ENCODE measurements at places on chromosomes 1 and 21.

GRCh38 chr1:114219172-114219868 is 65.7 kb upstream of the SYT6 start:
- DNase-seq: no peak

DNA sequence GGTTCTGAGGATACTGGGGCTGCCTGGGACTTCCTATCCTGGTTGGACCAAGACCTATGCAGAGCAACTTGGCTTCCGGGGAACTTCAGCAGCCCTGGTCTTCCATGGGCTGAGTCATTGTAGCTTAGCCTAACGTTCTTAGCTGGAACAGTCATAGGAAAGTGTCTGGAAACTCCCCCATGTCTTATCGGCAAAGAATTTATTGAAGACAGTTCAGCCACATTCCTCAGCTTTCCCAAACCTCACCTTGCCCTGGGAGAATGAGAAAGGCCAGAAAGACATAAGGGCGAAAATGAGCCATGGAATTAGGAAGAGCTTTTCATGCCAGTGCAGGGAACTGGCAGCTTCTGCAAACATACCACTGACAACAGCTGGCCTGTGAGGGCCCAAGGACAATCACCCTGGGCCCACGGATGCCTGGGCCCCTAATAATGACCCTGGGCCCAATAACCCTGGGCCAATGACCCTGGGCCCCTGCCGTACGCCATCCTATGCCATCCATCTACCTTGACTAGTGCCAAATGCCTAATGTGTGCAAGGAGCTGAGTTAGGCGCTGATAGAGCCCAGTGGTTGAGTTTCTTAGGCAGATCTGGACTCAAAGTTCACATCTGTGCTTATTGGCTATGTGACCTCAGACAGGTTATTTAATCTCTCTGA is 114.4 kb upstream of the GADD45A start:
- DNase-seq: no peak

- DNase-seq: no peak
Observed at GRCh38 chr1:234368320-234369032, 4.8 kb upstream of the COA6 start.

GRCh38 chr1:78322928-78323680 is 167.7 kb upstream of the PTGFR start:
- no peak for DNase-seq

GRCh38 chr1:208164609-208165008 is 79.6 kb downstream of the PLXNA2 start:
- DNase-seq: peak; percentile 92

- no peak for DNase-seq
Observed at GRCh38 chr1:87126886-87127505, 201.7 kb upstream of the LMO4 start.

DNA sequence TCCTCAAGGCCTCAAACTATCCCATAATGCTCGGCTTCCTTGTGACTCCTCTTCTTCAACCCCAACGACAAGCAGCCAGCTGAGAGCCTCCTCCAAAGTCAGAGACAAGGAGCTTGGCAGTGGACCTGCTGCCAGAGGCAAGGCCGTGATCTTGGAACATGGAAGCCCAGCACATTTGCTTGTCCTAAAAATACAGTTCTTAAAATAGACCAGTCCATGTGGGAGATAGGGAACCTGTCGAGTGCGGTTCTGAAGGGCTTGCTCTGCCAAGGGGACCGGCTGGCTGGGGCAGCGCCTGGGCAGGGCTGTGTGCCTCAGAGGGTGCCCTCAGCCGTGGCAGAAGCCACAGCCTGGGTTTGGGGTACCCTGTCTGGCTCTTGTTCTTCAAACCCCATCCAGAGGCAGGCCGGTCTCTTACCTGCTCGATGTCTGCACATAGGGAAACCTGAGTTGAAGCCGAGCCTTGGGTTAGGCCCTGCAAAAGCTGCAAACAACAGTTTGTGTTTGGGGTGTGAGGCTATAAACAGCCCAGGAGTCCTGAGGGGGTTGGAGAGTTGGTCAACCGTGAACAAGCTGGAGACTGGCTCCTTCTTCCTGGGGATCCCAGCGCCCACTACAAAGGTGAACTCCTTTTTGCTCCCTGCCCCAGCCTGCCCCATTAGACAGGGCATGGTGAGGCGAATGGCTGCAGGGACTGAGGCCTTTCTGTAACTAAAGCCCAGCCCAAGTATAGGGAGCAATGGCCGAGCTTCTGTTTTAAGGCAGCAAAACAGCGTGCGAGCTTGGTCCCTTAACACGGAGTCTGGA is 228.8 kb downstream of the CAMTA1 start:
- no peak for DNase-seq

- DNase-seq: no peak
Observed at GRCh38 chr1:184392779-184393522, 6.1 kb downstream of the C1orf21 start.

- no peak for DNase-seq
Observed at GRCh38 chr1:14366091-14367018, 232.1 kb upstream of the KAZN start.

- peak; percentile 37 for DNase-seq
Observed at GRCh38 chr1:40939320-40940059, 40.0 kb upstream of the CTPS1 start.

DNA sequence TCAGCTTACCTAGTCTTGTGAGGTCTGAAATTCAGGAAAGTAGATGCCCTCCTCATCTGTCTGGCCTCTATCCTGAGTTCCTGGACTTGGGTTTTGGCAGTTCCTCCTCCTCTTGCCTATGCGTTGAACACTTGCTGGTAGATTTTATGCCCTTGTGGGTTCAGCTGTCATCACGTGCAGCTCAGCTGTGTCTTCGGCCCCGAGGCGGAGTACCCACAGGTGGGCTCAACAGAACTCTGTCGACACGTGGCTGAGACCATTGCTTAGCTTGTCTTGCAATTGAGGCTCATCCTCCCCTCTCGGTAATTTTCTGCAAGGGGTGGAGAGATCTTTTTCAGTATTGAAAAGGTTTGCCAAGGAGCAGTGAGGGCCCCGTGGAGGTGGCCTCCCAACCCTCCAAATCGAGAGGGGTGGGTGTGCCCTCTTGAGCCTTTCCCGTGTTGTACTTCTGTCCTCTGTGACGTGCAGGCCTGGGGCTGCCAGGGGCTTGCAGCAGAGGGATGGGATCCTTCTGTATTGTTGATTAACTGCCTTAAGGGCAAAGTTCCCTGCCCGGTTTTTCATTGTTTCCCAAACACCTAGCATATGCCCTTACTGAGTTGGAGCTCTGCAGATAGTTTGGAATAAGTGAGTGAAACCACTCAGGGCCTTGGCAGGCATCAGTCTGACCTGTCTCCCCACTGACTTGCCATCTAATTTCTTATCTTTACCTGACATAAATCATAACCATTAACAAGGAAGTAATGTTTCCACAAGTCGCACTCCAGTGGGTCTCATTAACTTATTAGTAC is 2.9 kb downstream of the CENPS start:
- DNase-seq: no peak

- DNase-seq: no peak
Observed at GRCh38 chr1:223745731-223746130, 33.4 kb downstream of the CAPN2 start.

DNA sequence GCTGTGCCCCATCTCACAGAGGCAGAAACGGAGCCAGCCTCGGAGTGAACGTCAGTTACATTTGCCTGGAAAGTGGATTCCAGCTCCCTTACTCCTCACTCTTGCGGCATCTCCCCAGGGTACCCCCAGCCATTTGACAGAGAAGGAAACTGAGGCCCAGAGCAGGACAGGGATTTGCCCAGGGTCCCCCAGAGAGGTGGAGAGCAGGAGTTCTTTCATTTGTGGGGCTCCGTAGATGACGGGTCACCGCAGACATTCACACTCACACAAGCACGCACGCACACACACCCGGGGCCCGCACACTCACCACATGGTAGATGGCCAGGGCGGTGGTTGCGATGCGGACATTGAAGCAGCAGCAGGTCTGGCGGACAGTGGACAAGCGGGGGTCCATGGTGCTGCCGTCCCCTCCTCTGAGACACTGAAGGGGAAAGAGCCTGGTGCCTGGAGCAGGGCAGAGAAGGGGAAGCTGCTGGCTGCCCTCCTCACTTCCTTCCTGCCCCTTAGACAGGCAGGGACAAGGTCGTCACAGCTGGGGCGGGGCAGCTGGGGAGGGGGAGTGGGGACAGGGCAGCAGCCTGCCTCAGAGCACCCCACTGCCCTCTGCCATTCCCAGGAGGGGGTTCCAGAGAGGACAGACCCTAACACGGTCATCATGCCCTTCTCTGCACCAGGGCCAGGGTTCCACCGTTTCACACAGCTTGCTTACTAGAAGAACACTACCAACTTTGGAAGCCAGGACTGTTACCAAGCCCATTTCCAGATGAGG is at the start of gene LAPTM5:
LAPTM5 (minus strand) TSS at position 423 of the 769 bp plus-strand sequence; CDS start at position 394, 29 bp downstream.
- peak; percentile 86 for DNase-seq

- DNase-seq: no peak
Observed at GRCh38 chr1:37243368-37244082, 209.2 kb upstream of the GRIK3 start.

DNA sequence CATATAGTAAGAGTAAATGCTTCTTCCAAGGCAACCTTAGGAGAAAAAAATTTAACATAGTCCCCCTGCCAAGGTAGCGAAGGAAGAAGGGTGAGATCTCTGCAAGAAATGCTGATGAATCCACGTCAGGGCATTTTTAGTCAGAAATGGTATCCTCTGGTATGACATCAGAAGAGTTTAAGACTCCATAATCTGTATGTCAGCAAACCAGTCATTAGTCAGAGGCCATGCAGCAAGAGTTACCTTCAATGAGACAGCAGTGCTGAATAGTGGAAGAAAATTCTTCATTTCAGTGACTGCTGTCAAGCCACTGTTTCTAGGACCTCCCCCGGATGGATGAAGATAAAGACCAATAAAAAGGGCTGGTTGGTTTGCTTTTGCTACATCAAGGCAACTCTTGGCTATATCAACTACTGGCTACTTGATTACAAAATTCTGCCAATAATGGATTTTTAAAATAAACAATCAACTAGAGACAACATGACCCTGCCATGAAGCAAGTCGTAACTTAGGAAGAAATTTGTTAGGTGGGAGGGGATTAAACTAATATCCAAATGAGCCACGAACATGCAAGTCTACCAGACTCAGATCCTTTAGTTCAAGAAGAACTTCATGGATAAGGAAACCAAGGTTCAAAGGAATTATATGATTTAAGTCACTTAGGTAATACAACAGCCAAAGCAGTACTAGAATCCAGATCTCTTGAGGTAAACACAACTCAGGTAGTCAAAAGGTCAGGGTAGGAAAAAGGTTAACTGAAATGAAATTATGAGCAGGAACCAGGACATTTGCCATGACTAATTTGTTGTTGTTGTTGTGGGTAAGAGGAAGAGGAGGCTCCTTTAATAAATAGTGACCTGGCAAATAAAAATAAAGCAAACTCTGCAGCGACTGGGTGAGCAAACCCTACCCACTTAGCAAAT is 25.6 kb upstream of the GUCA2A start:
- no peak for DNase-seq

- no peak for DNase-seq
Observed at GRCh38 chr1:212649020-212649419, 40.5 kb downstream of the ATF3 start.

- no peak for DNase-seq
Observed at GRCh38 chr1:153507926-153508583, 27.7 kb downstream of the S100A6 start.

- peak; percentile 74 for DNase-seq
Observed at GRCh38 chr1:15994590-15995351, 9.3 kb upstream of the SRARP start.

DNA sequence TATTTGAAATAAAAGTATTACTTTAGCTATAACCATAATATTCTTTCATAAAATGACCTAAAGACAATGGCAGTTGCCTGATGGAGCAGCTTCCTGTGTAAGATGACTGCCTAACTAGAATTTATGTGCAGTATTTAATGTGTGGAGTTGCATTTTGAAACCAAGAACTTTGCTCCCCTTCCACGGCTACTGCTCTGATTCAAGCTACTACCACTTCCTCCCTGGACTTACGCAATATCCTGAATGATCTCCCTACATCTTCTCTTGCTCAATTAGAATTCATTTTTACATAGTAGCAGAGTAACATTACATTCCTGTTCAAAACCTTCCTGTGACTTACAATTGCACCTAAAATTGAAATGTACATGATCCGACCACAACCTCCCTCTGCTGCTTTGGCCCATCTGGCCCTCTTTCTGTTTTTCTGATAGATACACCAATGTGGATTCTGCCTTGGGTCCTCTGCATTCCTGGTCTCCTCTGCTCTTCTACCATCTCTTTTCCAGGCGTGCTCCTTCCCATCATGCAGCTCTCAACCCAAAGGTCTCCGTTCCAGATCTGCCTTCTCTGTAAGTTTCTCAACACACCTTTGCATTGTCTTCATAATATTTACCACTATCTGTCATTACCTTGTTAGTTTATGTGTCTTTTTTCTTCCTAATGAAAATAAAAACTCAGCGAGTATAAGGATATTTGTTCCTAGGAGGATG is 47.4 kb upstream of the USP25 start:
- DNase-seq: peak; percentile 78

- no peak for DNase-seq
Observed at GRCh38 chr1:35466120-35466519, 91.1 kb downstream of the KIAA0319L start.

DNA sequence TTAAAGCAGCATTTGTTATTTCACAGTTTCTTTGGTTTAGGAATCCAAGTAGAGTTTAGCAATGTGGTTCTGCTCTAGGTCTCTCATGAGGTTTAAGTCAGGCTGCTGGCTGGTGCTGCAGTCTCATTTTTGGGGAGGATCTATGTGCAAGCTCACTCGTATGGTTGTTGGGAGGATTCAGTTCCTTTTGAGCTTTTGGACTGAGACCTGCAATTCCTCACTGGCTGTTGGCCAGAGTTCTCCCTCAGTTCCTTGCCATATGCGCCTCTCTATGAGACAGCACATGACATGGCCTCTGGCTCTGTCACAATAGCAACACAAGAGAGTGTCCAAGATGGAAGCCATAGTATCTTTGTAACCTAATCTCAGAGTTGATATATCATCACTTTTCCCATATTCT is 91.0 kb downstream of the OLFML2B start:
- no peak for DNase-seq

DNA sequence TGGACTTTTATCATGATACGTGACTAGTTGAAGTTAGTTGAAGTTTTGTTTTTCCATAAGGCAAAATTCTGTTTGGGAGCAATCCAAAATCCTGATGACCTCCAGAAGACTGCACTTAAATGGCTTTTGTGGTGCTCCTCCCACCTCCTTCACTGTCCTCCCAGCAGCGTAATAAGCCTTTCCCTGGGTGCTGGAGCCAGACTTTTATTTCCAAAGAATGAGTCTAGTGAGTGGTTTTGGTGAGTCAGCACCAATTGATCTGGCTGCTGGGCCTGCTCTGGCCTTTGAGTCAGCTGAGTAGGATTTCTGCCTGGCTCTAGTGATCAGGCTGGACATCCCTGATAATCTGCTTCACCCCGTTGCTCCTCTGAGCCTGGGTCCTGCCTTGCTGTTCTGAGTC is 21.7 kb upstream of the KCND3 start:
- DNase-seq: no peak
